ENCODE measurements at places on chromosomes 7 and 10.

DNA sequence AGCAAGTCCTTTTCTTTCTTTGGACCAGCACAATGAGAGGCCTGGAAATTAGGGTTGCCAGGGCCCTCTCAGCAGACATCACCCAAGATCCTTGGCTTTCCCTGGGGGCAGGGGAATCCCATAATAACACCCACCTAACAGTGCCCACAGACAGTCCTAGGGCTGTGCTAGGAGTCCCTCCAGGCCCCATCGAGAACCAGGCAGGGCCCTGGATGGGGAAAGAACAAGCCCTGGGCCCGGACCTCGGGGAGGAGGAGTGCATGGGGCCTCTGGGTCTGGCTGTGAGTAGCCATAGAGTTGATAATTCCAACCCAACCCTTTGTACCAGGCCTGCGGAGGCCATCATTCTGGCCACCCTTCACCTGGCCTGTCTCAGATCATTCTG lies 201.2 kb upstream of the ZMIZ1 start:
- DNase-seq, result no peak

- no peak for DNase-seq
These were observed 70.6 kb downstream of the KCNMA1 start for GRCh38 chr10:77566914-77567566.

DNA sequence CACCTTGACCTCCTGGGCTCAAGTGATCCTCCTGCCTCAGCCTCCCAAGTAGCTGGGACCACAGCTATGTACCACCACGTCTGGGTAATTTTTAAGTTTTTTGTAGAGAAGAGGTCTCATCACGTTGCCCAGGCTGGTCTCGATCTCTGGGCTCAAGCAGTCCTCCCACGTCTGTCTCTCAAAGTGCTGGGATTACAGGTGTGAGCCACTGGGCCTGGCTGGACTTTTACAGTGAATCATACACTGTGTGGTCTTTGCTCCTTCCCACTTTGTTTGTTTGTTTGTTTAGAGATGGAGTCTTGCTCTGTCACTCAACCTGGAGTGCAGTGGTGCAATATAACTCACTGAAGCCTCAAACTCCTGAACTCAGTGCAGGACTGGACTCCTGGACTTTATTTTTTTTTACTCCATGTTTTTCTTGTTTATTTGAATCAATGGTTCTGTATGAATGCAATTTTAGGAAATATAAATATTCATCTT lies 12.5 kb downstream of the PPIA start:
- no peak for DNase-seq

GRCh38 chr7:128041203-128041602 lies 10.0 kb upstream of the LRRC4 start:
- no peak for DNase-seq

- DNase-seq, result no peak
These were observed 9.0 kb downstream of the EPHA1 start for GRCh38 chr7:143399642-143400041.
